ENCODE measurements at places on chromosomes 5 and 9.

DNA sequence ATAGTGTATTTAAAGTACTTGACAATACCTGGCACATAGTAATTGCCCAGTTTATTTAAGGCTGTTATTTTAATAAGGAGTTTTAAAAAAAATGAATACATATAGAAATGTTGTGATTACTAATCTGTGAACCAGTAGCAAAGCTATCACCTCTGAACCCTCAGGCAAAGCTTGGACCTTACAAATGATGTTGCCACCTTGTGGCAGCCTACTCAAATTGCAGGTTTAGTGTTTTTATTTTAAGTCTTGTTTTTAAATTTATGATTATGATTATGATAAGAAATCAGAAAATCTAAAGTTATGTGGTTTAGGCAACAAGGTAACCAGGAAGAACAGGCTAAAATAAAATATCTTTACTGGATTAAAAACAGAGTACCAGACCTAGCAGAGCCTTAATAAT, 35.8 kb downstream of the PPARGC1B start:
- no peak for DNase-seq

DNA sequence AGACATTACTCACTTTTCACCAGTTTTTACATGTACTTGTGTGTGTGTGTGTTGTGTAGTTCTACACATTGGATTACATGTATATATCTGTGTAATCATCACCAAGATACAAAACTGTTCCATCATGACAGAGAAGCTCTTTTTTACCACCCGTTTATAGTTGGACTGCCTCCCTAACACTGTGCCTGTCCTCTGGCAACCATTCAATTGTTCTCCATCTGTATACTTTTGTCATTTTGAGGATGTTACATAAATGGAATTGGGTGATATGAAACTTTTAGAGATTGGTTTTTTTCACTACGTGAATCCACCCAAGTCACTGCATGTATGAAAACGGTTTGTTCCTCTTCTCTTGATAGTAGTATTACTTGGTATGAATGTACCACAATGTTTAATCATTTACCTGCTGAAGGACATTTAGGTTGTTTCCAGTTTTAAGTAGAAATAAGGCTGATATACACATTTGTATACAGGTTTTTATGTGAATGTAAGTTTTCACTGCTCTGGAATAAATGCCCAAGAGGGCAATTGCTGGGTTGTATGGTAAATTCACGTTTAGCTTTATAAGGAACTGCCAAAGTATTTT, 126.2 kb downstream of the MAPKAP1 start:
- no peak for DNase-seq

GRCh38 chr5:149735066-149735465, 5.0 kb downstream of the PPARGC1B start:
- no peak for DNase-seq

DNA sequence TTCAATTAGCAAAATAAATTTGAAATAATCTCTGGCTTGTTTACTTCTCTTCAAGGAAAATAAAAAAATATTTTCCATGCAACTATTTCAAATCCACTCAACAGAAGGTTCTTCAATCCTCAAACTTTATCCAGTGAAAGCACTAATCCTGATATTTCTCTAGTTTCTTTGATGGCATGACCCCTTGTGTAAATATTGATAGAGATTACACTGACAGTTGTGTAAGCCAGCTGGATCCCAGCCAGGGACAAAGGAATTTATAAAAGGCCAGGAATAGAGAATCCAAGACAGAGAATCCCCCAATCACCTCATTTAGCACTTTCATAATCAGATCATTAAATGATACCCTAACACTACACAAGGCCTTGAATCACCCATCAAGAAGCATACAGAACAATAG, 135.2 kb downstream of the GNA14 start:
- no peak for DNase-seq

DNA sequence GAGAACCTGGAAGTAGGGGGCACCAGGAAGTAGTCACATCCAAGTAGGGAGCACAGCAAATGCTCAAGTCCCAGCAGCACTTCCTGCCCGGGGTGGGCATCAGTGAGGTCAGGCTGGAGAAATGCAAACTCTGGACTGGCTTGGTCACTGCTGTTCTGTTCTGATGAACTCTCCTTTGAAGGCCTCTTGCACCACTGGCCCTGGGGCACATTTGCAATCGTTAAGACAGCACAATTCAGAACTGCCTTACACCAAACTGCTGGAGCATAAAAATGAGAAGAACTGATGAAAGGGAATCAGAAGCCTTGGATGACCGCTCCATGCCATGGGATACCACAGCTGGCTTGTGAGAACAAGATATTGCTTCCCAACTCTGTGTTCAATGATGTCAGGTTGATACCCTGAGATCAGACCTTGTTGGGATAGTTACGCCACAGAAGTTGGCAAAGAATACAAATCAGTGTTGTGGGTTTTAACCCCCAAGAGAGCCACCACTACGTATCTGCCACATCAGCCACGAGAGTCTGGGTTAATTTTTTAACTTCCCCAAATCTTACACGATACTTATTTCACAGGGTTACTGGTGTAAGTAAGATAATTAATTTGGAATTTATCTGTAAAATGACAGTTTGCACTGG, 42.3 kb upstream of the ZSWIM6 start:
- DNase-seq: no peak

DNA sequence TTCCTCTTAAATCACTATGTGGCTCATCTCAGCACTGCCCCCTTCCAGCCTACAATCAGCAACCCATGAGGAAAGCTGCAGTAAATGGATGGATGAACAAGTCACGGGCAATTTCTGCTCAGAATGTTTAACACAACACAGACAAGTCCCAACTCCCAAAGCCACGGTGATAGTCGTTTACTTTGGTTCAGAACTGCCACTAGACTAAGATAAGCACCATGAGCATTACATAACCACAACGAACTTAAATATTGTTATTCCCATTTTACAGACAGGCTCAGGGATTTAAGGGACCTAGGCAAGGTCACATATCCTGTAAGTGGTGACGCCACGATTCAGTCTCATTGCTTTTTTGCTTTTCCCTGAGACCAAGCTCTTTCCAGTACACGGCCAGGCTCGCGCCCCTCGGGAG, 2.0 kb upstream of the SMIM27 start:
- no peak for DNase-seq

GRCh38 chr9:105901514-105902109, 207.3 kb downstream of the TMEM38B start:
- DNase-seq: no peak

DNA sequence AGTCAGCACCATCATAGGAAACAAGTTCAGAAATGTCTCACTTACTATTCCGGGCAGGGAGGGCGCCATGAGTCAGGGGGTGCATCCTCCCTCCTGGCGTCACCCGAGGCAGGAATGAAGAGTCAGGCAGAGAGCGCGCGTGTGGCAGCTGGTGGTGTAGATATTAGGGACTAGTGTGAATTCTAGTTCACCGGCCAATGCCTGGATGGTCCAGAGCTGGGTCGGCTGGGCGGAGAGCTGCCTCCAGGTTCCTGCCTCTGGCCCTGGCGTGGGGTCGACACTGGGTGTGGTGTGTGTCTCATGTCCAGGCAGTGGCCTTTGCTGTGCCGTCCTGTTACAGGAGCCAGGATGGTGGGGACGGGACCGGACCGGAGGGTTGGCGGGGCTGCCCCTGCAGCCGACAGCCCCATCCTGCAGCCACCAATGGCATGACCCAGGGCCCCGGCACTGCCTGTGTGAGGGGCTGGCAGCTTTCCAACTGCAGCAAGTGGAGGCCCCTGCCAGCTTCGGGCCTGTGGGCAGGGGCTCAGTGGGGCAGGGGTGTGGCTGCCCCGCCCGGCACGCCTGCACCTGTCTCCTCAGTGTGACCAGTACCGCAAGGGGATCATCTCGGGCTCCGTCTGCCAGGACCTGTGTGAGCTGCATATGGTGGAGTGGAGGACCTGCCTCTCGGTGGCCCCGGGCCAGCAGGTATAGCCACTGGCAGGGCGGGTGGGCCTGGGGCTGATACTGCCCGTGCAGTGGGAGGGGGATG, 9.1 kb downstream of the DIPK1B start:
- no peak for DNase-seq

- no peak for DNase-seq
These were observed 219.1 kb upstream of the ELAVL2 start for GRCh38 chr9:24045150-24045549.

GRCh38 chr9:76357555-76357954, 36.7 kb downstream of the RFK start:
- no peak for DNase-seq

DNA sequence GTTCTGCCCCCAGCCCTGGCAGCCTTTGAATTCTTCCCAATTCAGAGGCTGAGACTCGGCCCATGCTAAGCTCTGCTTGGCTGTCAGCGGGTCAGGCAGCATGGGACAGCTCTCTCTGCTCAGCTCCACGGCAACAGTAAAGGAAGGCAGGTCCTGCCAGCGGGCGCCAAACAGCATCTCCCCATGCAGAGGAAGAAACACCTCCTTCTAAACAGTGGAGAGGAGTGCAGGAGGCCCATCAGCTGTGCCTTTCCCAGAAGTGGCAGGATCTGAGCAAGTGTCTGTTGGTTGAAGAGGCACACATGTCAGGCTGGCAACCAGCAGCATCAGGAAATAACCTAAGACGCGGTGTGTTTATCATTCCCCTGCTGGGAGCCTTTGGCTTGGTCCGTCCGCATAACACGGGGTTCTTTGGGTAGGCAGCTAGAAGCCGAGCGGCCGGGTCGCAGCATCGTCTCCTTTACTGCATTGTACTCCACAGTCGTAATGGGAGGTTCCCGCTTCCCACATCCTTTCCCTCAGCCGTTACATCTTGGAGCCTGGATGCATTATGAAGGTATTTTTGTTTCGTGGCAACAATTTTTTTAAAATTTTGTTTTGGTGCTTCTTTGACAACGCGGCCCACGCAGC, 42.7 kb upstream of the NCS1 start:
- DNase-seq: no peak

DNA sequence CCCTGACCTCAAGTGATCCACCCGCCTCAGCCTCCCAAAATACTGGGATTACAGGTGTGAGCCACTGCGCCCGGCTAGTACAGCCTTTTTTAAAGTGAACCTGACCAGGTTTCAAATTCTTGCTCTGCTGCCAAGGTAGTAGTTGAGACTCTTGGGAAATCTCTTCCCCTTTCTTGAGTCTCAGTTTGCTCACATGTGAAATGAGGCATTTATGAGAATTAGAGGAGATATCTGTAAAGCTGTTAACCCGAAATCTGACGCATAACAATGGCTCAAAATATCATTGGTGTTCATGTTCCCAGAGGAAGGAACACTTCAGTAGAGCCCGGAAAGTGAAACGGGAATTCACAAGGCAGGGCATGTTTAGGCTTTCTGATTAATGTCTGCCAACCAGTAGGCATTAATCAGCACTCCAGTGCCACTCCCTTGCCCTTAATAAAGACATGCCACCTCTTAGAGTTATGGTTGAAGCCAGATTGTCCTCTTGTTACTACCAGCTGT, 1.5 kb downstream of the ARPC5L start:
- no peak for DNase-seq

DNA sequence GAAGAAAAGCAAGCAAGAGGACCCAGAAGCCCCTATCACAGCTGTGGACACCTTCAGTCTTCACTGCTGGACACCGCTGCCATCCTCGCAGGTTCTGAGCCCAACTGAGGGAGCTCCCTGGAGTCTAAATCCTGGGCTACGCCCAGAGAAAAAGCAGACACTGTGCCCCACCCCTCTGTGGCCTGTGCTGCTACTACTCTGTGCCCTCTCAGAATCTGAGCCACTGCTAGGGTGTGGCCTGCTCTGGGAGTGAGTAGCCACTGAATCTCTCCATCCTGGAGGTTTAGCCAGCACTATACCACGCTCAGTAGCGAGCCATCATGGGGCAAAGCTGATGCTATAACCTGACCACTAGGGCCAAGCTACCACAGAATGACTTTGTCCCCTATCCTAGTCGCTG, 338.2 kb downstream of the NPR3 start:
- DNase-seq: no peak

DNA sequence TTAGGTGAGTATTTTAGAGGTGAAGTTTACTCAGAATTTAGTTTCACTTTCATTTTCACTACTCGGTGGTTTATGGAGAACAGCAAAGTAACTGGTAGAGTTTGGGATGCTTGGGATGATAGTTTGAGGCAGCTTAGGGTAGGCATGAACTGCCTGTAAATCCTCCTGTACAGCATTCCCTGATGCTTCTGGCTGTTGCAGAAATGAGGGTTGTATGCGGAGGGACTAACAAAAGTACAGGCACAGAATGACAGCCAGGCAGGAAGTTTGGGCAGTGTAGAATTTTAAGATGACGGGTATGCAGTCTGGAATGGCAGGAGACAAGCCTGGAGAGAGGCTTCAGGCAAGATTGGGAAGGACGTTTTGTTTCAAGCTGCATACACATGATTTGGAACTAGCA, 48.0 kb upstream of the FAM120AOS start:
- no peak for DNase-seq

- DNase-seq: no peak
These were observed 17.2 kb downstream of the NKX2-5 start for GRCh38 chr5:173217626-173218397.

DNA sequence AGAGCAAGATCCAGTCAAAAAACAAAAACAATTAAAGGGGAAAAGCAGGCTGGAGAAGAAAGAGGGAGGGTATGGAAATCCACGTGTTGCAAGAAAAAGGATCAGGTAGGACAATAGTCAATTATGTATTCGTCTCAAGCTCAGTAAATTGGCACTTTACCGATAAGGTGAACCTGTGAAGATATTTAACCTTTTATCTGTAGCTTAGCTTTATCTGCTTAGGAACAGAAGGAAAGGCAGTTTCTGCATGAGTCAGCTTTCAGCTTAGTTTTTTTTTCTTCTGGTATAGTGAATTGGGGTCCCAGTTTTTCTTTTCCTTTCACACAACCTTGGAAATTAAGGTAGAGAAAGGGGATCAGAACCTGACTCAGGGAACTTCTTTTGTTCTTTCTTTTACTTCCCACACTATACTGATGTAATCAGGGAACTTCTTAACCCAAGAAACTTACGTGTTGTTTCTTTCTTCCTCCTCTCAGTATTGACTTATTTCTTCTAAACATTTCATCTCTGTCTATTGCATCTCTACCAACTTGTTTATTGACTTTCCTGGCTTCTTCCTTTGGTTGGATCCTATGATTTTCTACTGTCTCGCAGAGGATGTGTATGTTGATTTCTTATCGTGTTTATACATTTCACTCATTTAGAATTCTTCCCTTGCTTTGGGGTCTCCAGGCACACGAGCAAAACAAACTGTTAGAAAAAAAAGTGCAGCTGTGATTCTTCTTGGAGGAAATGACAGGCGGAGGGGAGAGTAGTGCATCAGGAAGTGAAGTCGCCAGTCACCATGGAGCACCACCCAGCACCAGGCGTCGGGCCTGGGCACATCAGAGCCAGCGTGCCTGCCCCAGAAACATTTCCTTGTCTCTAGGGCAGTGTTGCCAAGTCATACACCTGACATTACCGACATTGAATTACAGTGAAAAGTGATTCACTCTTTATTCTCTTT, 123.0 kb upstream of the LHFPL2 start:
- no peak for DNase-seq

- DNase-seq: no peak
These were observed 282.9 kb downstream of the NFIB start for GRCh38 chr9:14031060-14031414.

GRCh38 chr5:170296935-170297588, 515 bp downstream of the LCP2 start:
- DNase-seq: no peak

- DNase-seq: no peak
These were observed 41.2 kb downstream of the PDCD1LG2 start for GRCh38 chr9:5551368-5552150.

GRCh38 chr9:134875371-134875770, 5.2 kb upstream of the FCN2 start:
- no peak for DNase-seq

GRCh38 chr5:171660434-171660833, 125.2 kb upstream of the SMIM23 start:
- no peak for DNase-seq
